Osteoblast (primary cell): ENCODE measurements at places on chromosomes 1 and 21.

GRCh38 chr1:93666613-93667384 lies 14.8 kb downstream of the BCAR3 start:
- no peak for DNase-seq

GRCh38 chr1:67767103-67767782 lies 66.0 kb downstream of the GNG12 start:
- DNase-seq = no peak

DNA sequence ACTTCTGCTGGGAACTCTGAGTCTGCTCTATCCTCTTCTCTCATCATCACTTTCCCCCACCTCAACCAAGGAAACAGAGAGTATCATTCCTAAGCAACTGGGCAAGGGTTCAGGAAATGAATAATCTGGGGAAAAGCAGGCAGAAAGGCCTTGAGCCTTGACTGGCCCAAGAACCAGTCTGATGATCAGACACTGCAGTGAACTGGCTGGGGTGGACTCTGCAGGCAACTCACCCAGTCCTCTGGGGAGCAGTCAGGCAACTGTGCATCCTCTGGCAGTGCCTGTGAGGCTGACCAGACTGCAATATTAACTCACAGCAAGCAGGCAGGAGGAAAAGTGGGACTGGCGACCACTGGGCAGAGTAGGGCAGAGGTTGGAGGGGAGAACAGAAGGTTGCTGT lies 991 bp downstream of the ANKRD35 start:
- DNase-seq = peak; percentile 97

- no peak for DNase-seq
These were observed 108.0 kb downstream of the TNNI3K start for GRCh38 chr1:74343216-74343615.

GRCh38 chr1:58983633-58984245 lies 199.9 kb upstream of the JUN start:
- DNase-seq = no peak

DNA sequence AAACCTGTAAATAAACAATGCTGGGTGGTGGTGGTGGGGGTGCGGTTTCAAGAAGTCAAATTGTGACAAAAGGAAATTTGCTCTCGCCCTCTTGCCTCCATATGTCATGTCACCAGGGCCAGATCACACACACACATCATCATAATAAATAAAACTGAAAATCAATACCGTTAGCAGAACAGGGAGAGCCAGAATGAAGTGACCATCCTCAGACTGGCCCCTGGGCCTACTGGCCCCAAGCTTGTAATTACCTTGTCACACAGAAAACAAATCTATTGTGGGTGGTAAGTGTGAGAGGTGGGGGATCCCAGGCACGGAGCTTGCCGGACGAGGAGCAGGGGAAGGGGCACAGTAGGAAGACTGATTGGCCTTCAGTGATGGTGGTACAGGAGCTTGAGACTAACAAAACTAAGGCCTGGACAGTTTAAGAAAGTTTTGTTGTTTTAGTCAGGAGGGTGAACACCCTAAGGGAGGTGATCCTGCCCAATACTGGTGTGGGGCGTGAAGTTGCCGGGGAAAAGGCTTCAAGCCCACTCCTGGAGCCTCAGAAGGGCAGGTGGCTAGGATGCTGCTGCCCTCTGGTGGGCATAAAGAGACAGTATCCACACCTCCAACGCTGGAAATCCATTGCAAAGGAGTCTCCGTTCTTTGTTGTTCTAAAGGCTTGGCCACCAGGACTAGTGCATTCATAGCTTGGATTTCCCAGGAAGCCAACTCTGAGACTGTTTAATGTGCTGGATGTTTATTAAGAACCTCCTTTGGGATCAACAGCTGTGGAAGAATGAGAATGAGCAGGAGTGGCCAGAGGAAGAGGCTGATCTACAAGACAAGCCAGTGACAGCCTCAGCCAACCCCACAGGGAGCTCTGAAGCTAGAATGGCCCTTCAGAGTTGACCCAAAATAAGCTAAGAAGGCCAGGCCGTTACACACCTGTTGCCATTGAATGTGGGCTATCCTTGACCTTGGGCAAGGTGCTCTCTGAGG lies 8.1 kb upstream of the C1orf216 start:
- DNase-seq = peak; percentile 73

- DNase-seq = no peak
These were observed 28.1 kb downstream of the FOXJ3 start for GRCh38 chr1:42306977-42307376.
